ENCODE measurements at places on chromosomes 13 and 19.

- H3K4me1 ChIP-seq, result no peaks in the 10 kb centered on the region
- peak within 1 kb of the TSS; percentile 84 for H3K4me3 ChIP-seq
- H3K27me3 ChIP-seq, result no peaks in the 10 kb centered on the region
- H3K36me3 ChIP-seq, result peaks cover 6% of the 10 kb centered on the region
Observed at GRCh38 chr19:1383312-1384084, at the start of gene NDUFS7. Gene NDUFS7, plus strand, starts transcription at chr19:1383907. Its CDS starts 20 bp downstream, at chr19:1383927.

GRCh38 chr13:30346153-30346788 is 38.9 kb upstream of the KATNAL1 start:
- no peak overlapping the region for H3K4me3 ChIP-seq
- H3K4me1 ChIP-seq, result 0 out of 2 replicates have a peak, but pooled peaks cover 7% of the 10 kb centered on the region
- H3K27me3 ChIP-seq, result no peaks in the 10 kb centered on the region
- no peak for DNase-seq
- H3K27ac ChIP-seq, result no peak overlapping the region

- no peak overlapping the region for H3K27ac ChIP-seq
- DNase-seq, result no peak
- peaks cover 15% of the 10 kb centered on the region for H3K4me1 ChIP-seq
- no peak overlapping the region for H3K4me3 ChIP-seq
Observed at GRCh38 chr19:48613024-48613851, 1.6 kb downstream of the FAM83E start.

GRCh38 chr19:14672188-14672872 is 2.3 kb downstream of the ADGRE3 start:
- peaks cover 24% of the 10 kb centered on the region for H3K27me3 ChIP-seq
- no peak overlapping the region for H3K4me3 ChIP-seq
- H3K27ac ChIP-seq, result no peak overlapping the region
- H3K4me1 ChIP-seq, result no peaks in the 10 kb centered on the region

- no peak overlapping the region for H3K27ac ChIP-seq
- no peaks in the 10 kb centered on the region for H3K4me1 ChIP-seq
- H3K27me3 ChIP-seq, result no peaks in the 10 kb centered on the region
- H3K36me3 ChIP-seq, result no peaks in the 10 kb centered on the region
- H3K4me3 ChIP-seq, result no peak overlapping the region
Observed at GRCh38 chr13:90049989-90050671, 1297.4 kb upstream of the MIR17HG start.

DNA sequence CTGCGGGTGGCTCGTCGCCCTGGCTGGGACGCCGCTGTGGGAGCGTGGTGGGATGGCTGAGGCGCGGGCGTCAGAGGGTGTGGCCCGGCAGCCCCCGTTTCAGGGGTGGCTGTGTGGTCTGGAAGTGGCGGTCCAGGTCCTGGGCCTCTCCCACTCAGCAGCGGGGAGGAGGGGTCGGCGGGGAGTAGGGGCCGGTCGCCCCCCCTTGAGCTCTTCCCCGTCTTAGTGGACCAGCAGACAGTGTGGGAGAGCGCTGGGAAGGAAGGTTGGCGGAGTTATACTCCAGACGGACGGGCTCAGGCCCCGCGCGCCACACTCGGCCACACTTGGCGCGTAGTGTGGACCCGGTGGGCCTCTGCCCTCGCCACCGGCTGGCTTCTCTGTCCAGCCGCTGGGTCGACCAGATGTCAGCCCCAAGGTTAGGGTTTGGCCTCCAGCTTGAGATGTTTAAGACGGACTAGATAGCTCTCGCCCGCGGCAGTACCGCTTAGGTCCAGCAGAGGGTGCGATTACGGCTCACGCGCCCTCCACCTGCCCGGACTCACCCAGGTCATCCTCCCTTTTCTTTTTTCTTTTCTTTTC is 21.7 kb upstream of the ZNF429 start:
- H3K4me3 ChIP-seq, result no peak overlapping the region
- H3K36me3 ChIP-seq, result no peaks in the 10 kb centered on the region

DNA sequence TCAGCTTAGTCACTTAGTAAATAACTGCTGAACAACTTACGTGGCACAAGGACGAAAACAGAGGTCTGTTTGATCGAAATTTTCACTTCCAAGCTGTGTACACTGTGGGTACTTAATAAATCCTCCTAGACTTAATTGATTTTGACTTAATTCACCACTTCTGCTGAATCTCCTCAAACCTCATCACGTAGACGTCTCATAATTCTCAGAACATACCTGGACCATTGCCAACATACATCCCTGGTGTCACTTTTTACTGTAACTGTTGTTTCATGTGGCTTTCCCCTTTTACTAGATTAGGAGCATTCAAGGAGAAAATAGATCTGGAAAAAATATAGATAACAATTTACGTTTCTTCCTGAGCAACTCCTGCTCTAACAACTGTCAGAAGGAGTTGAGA is 105.0 kb downstream of the MBNL2 start:
- no peak overlapping the region for H3K4me3 ChIP-seq
- peaks cover 24% of the 10 kb centered on the region for H3K4me1 ChIP-seq
- H3K36me3 ChIP-seq, result 0 out of 2 replicates have a peak, but pooled peaks cover 3% of the 10 kb centered on the region
- peak overlapping the region; percentile 97 for H3K27ac ChIP-seq
- H3K27me3 ChIP-seq, result no peaks in the 10 kb centered on the region

DNA sequence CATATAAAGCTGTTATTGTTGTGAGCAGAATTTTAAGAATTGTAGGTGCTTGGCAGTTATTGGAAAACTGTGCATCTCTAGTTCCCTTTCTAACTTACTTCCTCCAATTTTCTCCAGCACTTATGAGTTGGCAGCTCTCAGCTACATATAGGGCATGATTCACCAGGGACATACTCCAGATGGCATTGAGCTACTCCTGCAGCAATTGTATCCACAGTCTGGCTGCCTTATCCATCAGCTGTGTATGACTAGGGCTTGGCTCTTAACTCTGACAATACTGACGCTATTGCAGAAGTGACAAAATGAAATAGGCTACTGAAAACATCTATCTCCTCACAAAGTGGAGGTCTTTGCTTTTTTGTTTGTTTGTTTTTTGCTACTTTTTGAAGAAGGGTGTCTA is 276.7 kb downstream of the POU4F1 start:
- H3K27ac ChIP-seq, result no peak overlapping the region
- H3K4me1 ChIP-seq, result no peaks in the 10 kb centered on the region
- DNase-seq, result no peak
- no peak overlapping the region for H3K4me3 ChIP-seq

GRCh38 chr19:46299004-46299509 is 2.2 kb downstream of the HIF3A start:
- H3K27ac ChIP-seq, result no peak overlapping the region
- H3K27me3 ChIP-seq, result no peaks in the 10 kb centered on the region
- peak; percentile 84 for DNase-seq
- H3K4me3 ChIP-seq, result no peak overlapping the region
- peaks cover 22% of the 10 kb centered on the region for H3K4me1 ChIP-seq

DNA sequence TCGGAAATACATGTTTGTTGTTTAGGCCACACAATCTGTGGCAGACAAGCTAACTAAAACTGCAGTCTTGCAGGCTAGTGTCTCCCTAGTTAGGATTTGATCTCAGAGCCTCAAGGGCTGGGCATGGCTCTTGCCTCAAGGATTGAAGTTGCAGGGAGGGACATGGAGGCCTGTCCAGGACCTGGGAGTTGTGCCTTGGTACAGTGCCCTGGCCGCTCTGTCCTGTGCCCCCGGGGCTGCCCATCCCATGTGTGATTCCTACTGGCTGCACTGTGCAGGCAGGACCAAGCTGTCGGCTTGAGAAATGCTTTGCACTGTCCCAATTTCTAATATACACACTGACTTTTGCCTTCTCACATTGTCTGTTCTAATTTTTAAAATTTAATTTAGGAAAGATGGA is 7.5 kb upstream of the ZNF256 start:
- no peak overlapping the region for H3K27ac ChIP-seq
- H3K4me1 ChIP-seq, result no peaks in the 10 kb centered on the region
- no peaks in the 10 kb centered on the region for H3K36me3 ChIP-seq
- no peak overlapping the region for H3K4me3 ChIP-seq

DNA sequence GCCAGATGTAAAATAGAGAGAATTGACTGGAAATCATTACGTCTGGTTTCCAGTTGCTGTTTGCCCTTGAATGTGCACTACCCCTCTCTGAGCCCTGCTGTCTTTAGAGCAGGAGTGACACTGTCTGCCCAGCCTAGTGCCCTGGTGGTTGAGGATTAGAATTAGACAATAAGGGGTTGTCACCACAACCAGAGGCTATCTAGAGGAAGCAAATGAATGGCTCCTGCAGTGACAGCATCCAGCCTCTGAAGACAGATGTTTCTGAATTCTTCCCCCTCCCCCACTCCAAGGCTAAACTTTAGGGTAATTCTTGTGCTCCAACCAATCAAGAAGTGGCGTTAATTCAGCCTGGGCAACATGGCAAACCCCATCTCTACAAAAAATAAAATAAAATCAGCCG is 2.0 kb downstream of the RAB8A start:
- no peaks in the 10 kb centered on the region for H3K27me3 ChIP-seq
- H3K36me3 ChIP-seq, result peaks cover 47% of the 10 kb centered on the region
- no peak overlapping the region for H3K27ac ChIP-seq
- H3K4me3 ChIP-seq, result no peak overlapping the region
- peaks cover 13% of the 10 kb centered on the region for H3K4me1 ChIP-seq

DNA sequence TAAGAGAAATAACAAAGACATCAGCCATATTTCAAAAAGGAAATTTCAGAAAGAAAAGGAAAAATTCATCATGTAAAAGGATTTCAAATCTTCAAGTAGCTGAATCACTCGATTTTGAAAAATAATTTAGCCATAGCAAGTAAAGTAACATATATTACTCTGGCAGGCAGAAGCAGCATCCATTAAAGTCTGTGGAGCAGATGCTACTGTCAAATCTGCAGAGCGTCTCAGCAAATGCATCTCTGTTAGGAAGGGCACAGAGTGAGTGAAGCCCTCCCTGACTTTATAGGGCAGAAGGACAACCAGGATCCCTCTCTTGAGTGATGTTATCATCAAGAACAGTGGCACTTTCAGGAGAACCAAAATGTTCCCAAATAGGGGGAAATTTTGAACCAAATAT is 445.5 kb downstream of the EFNB2 start:
- no peaks in the 10 kb centered on the region for H3K36me3 ChIP-seq
- H3K4me1 ChIP-seq, result 0 out of 2 replicates have a peak, but pooled peaks cover 4% of the 10 kb centered on the region
- H3K4me3 ChIP-seq, result no peak overlapping the region
- H3K27me3 ChIP-seq, result no peaks in the 10 kb centered on the region
- no peak overlapping the region for H3K27ac ChIP-seq
- no peak for DNase-seq

GRCh38 chr13:84479656-84480055 is 597.4 kb upstream of the SLITRK1 start:
- H3K36me3 ChIP-seq, result no peaks in the 10 kb centered on the region
- DNase-seq, result no peak
- no peak overlapping the region for H3K4me3 ChIP-seq
- H3K27ac ChIP-seq, result no peak overlapping the region
- no peaks in the 10 kb centered on the region for H3K27me3 ChIP-seq
- H3K4me1 ChIP-seq, result no peaks in the 10 kb centered on the region

DNA sequence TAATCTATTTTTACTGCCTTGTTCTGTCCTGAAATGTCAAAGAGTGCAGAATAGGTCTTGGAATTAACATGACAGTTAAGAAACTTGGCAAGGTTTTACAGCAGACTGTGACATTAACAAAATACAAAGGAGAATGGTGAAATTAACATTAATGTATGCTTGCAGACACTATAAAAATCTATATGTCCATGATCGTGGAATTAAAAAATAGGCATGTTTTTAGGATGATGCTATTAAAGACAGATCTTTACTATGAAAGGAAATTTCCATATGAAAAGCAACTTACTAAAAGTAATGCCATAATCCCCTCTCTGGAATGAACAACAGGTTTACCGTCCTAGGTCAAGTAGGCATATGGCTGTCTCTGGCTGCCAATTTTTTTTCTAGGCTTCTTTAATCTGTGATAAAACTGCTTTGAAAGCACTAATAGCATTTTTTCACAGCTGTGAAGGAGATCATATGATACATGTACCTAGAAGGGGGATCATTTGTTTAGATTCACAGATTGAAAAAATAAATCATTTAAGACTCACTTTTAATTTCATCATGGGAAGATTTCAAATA is 291.5 kb downstream of the ZNF536 start:
- no peak overlapping the region for H3K4me3 ChIP-seq
- no peaks in the 10 kb centered on the region for H3K36me3 ChIP-seq
- H3K27me3 ChIP-seq, result no peaks in the 10 kb centered on the region

GRCh38 chr13:44155422-44156293 is 218.0 kb upstream of the SERP2 start:
- no peak overlapping the region for H3K4me3 ChIP-seq
- no peaks in the 10 kb centered on the region for H3K36me3 ChIP-seq
- no peak overlapping the region for H3K27ac ChIP-seq
- no peaks in the 10 kb centered on the region for H3K27me3 ChIP-seq
- H3K4me1 ChIP-seq, result no peaks in the 10 kb centered on the region

DNA sequence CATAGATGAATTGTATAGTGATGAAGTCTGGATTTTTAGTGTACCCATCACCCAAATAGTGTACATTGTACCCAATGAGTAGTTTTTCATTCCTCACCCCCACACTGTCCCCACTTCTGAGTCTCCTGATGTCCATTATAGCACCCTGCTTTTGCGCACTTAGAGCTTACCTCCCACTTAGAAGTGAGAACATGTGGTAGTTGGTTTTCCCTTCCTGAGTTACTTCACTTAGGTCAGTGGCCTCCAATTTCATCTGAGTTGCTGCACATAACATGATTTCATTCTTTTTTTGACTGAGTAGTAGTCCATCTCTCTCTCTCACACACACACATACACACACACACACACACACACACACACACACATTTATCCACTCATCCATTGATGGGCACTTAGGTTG is 43.2 kb upstream of the ALOX5AP start:
- H3K27ac ChIP-seq, result no peak overlapping the region

DNA sequence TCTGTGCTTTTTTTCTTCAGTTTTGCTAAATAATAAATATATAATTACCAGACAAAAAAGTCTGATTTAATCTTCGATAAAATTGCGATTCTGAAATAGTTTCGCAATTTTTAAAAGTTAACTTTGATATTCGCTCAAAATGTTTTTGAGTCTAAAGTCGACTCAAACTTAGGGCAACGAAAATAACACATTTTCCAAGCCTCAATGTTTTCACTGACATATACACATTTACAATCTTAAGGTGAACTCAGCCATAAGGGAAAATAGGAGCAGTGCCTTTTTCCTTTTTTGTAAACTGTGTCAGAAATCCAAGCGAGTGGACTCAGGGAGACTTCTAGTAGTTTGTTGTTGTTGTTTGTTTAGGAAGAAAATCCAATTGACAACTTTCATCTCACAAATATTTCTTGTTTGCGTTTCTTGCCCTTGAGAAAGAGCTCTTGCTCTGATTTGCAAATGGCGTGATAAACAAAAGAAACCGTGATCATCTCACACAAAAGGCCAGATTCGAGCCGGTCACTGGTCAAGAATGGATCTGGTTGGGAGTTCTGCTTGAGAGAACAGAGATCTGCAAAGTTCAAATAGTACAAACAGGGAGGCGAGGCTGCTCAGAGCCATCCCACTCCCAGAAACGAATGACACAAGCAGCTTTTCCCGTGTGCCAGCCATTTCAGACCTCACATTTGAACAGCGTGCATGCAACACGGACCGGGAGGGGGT is 2.1 kb downstream of the SOX21 start:
- H3K4me1 ChIP-seq, result 0 out of 2 replicates have a peak, but pooled peaks cover 11% of the 10 kb centered on the region
- no peaks in the 10 kb centered on the region for H3K36me3 ChIP-seq
- no peak overlapping the region for H3K4me3 ChIP-seq
- DNase-seq, result no peak
- H3K27me3 ChIP-seq, result peaks cover 76% of the 10 kb centered on the region

GRCh38 chr19:21256722-21257121 is 72.5 kb downstream of the ZNF708 start:
- H3K4me3 ChIP-seq, result no peak overlapping the region
- H3K27ac ChIP-seq, result no peak overlapping the region
- H3K36me3 ChIP-seq, result no peaks in the 10 kb centered on the region
- DNase-seq, result no peak
- H3K27me3 ChIP-seq, result no peaks in the 10 kb centered on the region
- no peaks in the 10 kb centered on the region for H3K4me1 ChIP-seq

- no peak for DNase-seq
- H3K36me3 ChIP-seq, result peaks cover 14% of the 10 kb centered on the region
- no peak overlapping the region for H3K27ac ChIP-seq
- no peak overlapping the region for H3K4me3 ChIP-seq
- H3K4me1 ChIP-seq, result no peaks in the 10 kb centered on the region
Observed at GRCh38 chr13:51608857-51609406, 24.7 kb downstream of the WDFY2 start.
